ENCODE measurements at places on chromosomes 11 and 22.

- DNase-seq, result no peak
These were observed 98.2 kb downstream of the SLC1A2 start for GRCh38 chr11:35321111-35321510.

- DNase-seq, result no peak
These were observed 725 bp downstream of the CASTOR1 start for GRCh38 chr22:30288419-30289140.

DNA sequence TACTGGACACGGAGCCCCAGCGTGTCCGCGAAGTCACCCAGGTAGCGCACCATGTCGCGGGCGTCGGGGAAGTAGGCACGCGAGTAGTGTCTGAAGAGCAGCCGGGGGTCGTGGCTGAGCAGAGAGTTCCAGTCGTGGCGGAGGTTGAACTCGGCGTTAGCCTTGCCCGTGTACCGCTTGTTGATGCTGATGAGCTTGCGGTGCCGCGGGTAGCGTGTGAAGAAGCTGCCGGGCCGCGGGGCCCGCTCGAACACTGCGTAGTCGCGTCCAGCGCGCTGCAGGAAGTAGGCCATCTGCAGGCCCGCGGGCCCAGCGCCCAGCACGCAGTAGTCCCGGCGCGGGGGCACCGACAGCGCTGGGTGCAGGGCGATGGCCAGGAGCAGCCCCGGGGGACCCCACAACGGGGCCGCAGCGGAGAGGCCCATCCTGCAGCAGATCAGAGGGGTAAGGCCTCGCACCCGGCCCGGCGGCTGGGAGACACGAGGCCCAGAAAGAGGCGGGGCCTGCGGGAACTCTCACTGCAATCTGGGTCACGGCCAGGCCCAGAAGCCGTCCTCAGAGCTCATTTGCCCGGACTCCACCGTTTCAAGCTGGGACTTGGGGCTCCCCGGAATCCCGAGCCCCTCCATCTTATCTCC, 723 bp downstream of the FOXRED2 start:
- DNase-seq, result no peak

GRCh38 chr11:13318498-13319295, 41.1 kb downstream of the BMAL1 start:
- DNase-seq, result no peak

- DNase-seq, result no peak
These were observed 48.1 kb upstream of the GRAMD1B start for GRCh38 chr11:123381817-123382554.

- no peak for DNase-seq
These were observed at the start of gene FZD4 for GRCh38 chr11:86955361-86956120. TSS of gene FZD4 (minus strand) at chr11:86955395. CDS start at chr11:86955085, 310 bp downstream.
